ENCODE measurements at places on chromosomes 4 and X.

GRCh38 chr4:25835384-25835783 lies 27.4 kb downstream of the SEL1L3 start:
- no peak for DNase-seq

DNA sequence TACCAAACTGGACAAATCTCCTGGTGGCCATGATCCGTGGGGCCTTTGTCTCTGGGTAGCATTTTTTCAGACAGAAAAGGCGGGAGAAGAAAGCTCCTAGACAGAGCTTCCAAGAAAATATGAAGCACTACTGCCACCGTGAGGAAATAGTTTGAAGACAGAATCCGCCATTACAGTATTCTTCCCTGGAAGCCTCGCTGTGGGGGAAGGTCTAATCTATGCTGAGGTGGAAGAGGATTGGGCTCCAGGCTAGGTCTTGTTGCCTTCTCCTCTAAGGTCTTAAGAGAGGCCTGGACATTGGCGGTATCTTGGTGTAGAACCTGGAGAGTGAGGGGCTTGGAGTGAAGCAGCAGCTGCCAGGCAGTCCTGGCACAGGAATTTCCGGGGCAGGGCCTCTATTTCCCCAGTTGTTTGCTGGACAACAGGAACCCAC lies 218.9 kb downstream of the OR13H1 start:
- no peak for DNase-seq

- DNase-seq = no peak
Measured at GRCh38 chr4:6125103-6125651, 75.2 kb downstream of the JAKMIP1 start.

GRCh38 chr4:10664408-10664807 lies 20.2 kb downstream of the CLNK start:
- no peak for DNase-seq

- DNase-seq = no peak
Measured at GRCh38 chrX:110803506-110803905, 7.9 kb upstream of the CHRDL1 start.

DNA sequence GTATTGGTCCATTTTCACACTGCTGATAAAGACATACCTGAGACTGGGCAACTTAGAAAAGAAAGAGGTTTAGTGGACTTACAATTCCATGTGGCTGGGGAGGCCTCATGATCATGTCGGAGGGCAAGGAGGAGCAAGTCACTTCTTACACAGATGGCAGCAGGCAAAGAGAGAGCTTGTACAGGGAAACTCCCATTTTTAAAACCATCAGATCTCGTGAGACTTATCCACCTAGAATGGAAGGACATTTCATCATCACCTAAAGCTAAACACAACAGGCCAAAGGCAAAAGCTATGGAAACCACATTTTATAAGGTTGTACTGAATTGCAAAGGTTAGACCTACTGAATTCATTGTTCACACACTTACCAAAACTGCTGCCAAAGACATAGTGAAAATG lies 6.0 kb upstream of the SLC25A43 start:
- no peak for DNase-seq

GRCh38 chr4:16667464-16667863 lies 231.0 kb downstream of the LDB2 start:
- DNase-seq = no peak

DNA sequence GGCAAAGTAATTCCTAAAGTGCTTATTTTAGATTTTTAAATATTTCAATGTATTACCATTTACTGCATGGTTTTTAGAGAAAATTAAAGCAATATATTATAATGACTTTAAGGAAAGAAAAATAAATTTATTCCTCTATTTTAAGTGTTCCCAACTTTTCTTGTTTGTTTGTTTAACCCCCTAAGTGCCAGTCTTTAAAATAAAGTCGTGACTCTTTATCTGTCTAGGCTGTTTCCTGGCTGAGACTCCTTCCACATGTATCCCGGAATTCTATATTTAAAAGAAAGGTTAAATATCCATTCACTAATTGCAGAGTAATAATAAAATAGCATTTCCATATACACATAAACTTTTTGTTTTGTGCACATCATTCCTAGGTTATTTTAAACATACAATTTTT lies 71.2 kb downstream of the GAB1 start:
- DNase-seq = no peak

DNA sequence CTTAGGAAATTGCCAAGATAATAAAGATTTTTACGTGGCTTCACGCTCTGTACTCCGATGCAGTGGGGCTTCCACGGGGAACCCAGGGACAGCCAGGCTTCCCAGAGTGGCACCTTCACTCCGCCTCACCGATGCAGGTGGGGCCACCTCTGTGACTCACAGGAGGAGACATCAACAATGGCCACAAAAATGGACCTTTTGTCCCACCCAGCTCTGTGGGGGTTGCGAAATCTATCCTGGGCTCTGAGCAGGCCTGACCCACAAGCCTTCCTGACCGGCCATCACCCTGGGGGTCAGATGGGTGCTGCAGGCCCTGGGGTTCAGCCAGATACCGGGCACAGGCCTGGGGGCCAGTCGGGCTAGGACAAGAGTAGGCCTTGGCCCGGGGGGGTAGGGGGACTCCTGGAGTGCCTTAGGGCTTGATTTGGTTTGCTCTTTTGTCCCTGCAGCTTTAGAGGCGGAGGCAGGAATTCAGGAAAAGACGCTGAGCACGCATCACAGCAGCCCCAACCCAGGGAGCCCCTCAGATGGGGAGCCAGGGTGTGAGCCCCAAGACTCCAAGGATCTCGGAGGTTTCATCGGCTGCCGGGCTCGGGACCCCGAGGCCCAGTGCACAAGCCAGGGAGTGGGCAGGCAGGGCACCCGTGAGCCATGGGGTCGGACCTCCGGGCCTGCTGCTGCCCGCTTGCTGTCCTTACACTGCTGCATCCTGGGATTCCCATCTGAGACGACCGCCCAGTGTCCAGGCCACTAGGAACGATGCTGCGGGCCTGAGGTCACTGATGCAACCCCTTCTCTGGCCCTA lies 136.5 kb upstream of the NKX1-1 start:
- peak; percentile 35 for DNase-seq

- DNase-seq = peak; percentile 85
Measured at GRCh38 chr4:113684534-113685091, 76.9 kb downstream of the CAMK2D start.

DNA sequence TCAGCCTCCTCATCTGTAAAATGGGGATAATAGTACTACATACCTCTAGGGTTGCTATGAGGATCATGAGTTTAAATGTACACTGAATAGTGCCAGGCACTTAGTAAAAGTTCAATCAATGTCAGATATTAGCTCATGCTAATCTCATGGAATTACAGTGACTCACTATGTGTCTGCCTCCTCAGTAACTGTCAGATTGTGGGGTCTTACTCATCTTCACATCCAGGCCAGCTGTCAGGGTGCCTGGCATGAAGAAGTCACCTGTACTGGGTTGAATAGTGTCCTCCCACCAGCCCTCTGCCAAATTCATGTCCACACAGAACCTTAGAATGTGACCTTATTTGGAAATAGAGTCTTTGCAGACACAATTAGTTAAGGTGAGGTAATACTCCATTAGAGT lies 54.3 kb upstream of the STIM2 start:
- DNase-seq = no peak

- no peak for DNase-seq
Measured at GRCh38 chr4:7839856-7840255, 99.8 kb downstream of the AFAP1 start.

DNA sequence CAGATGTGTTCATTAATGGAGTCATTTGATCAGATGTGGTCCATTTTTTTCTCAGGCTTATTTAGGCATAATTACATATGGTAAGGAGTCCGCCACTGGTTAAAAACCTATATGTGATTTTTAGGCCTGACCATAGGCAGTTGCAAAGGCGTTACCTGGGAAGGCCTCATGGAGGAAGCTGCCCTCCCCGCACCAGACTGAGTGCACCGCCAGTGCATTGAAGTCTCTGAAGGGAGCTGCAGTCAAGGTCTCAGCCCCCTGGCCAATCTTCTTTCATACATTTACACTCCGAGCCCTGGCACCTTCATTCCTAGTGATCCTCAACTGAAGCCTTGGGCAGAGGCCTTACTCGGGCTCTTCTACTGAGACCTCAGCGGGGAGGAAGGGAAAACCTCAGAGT lies 898.2 kb upstream of the AGA start:
- DNase-seq = no peak

DNA sequence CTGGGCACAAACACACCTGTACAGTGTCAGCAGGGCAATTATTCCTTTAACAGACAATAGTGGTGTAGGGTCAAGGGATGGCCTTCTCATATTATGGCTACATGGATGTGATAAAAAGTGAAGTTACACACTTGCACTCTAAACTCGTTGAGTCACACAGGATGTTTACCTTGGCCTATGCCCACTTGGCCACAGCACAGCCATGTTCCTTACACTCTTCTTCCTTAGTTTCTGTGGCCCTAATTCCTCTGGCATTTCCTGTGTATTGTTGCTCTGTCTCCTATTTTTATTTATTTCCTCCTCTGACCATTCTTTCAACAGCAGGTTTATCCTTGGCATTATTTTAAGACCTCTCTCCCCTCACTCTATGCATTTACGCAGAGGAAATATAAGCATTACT lies 86.8 kb upstream of the NPFFR2 start:
- DNase-seq = no peak

DNA sequence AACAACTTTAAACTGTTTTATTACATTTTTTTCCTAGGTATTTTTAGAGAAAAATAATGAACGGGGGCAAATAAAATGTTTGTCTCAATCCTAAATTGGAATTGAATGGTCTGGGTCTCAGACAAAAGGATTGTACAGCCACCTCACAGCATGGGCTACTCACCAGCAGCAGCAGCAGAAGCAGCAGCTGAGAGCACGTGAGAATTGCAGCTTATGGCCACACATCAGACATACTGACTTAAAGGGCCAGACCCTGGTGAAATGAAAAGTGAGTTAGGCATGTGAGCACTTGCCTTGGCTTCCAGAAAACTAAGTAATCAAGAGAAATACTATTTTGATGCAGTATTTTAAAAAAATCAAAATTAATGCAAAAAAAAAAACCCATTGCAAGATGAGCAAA lies 56.6 kb downstream of the AASDH start:
- DNase-seq = no peak

- DNase-seq = no peak
Measured at GRCh38 chrX:4655743-4656142, 942.3 kb upstream of the PRKX start.

DNA sequence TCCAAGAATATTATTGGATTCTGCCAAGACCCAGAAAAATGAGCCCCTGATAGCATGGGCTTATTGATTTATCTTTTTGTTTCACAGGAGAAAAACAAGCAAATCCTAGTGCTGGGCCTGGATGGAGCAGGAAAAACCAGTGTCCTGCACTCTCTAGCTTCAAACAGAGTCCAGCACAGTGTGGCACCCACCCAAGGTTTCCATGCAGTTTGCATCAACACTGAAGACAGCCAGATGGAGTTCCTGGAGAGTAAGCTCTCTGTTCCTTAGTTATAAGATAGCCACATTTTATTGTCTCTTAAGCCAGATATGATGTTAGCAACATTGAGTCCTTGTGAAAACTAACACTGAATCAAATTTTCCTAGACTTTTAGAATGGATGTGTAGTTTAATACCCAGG lies 5.5 kb downstream of the ARL9 start:
- no peak for DNase-seq

GRCh38 chr4:138910914-138911336 lies 104.7 kb upstream of the NOCT start:
- DNase-seq = peak; percentile 55

DNA sequence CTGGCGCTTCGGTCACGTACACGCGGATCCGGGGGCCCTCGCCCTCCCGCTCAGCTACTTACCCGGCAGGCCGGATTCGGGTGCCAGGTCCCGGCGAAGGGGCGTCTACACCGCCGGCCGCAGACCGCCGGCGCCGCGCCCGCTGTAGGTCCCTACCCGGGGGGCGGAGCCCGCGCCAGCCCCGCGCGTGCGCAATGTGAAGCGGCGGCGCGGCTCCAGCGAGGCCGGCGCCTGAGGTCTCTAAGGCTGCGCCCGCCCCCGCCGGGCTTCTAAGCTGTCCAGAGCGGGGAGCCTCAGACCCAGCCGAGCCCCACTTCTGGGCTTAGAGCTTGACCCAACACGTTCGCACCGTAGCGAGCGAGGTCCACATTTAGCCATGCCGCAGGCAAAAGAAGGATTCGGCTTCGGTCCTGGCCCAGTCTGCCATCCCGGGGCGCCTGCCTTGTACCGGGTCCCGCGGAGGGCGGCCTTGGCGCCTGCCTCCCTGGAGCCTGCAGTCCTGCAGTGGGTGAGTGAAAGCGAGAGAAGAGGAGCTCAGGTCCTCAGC lies at the start of gene ZNF518B:
Gene ZNF518B, minus strand, starts transcription at position 172 of the 547 bp plus-strand sequence. CDS start 11,098 bp downstream, outside the sequence.
- no peak for DNase-seq

DNA sequence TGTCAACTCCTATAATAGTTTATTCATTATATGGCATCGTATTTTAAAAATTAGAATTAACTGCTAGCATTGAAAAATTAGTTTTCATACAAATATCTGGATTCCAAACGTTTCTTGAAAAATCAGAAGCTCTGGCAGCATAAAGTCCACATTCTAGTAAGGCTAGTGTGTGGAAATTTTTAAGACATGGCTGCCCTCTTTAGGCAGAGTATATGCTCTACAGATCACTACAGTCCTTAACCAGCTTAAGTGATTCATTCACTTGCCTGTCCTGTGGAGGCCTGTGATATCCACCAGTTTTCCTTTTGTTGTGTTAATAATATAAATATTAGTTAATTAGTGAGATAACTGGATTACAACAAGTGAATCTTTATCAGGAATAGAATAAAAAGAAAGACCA lies 287.2 kb downstream of the OPHN1 start:
- DNase-seq = peak; percentile 39

DNA sequence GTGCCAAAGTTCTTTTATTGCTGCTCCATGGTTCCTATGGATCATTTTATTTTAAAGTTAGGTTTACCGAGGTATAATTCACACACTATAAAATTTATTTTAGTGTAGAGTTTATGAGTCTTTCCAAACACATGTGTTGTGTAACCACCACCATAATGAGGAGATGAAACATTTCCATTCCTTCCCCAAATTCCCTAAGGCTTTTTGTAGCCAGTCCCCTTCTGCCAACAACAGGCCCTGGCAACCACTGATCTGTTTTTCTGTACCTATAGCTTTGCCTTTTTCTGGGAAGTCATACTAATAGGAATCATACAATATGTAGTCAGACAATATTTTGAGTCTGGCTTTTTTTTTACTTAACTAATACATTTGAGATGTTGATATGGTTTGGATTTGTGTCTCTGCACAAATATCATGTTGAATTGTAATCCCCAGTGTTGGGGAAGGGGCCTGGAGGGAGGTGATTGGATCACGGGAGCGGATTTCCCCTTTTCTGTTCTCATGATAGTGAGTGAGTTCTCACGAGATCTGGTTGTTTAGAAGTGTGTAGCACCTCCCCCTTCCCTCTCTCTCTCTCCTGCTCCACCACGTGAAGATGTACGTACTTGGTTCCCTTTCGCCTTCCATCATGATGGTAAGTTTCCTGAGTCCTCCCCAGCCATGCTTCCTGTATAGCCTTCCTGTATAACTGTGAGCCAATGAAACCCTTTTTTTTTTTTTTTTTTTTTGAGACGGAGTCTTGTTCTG lies 59.6 kb upstream of the DHX15 start:
- no peak for DNase-seq

GRCh38 chr4:102862016-102862415 lies 6.8 kb upstream of the CISD2 start:
- DNase-seq = no peak

Measured in HepG2 (cell line).